Cardiac ventricle fibroblast (primary cell): ENCODE measurements at places on chromosomes 6 and 20. TPM values are rescaled to one million over a fixed set of nuclear protein-coding genes. Genes with fewer than 3 reads are reported as not detected.

The PGBD1 gene
- 1.6 and 3.2 TPM in 2 replicates for total RNA-seq

The MLIP gene
- total RNA-seq: under 0.01 TPM in 1 of 2 replicates, not detected in the other

The ISM1 gene
- not detected in 2 replicates for total RNA-seq

The RIMS4 gene
- 0.24 and 1.2 TPM in 2 replicates for total RNA-seq

The HDGFL1 gene
- total RNA-seq: not detected in 2 replicates

The ZC3H12D gene
- 0.10 TPM in 1 of 2 replicates, not detected in the other for total RNA-seq

The LY6G5C gene
- 0.34 TPM in 1 of 2 replicates, not detected in the other for total RNA-seq
